ENCODE measurements at places on chromosomes 6 and 20. TPM values are rescaled to one million over a fixed set of nuclear protein-coding genes. Genes with fewer than 3 reads are reported as not detected.

Gene PRICKLE4
- total RNA-seq: 0.67 TPM

DNA sequence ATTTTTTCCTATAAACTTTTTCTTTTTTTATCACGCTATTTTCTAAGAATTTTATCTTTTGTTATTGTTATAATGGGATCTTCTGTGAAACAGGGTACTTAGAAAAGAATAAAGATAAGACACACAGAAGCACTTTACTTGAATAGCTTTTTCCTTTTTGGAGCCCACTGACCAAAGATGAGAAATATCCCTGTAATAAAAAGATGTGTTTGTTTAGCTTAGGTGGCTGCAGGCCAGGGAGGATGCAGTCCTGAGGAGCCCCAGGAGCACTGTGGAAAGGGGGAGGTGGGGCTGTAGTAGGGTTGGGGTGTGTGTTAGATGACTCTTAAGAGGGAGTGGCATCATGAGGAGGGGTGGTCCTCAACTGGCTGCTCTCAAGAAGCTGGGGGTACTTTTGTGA is 128.6 kb downstream of the ARID1B start:
- H3K36me3 ChIP-seq: 0 out of 2 replicates have a peak, but pooled peaks cover 2% of the 10 kb centered on the region
- no peak overlapping the region for H3K4me3 ChIP-seq
- H3K27ac ChIP-seq: no peak overlapping the region
- DNase-seq: no peak
- no peaks in the 10 kb centered on the region for H3K4me1 ChIP-seq

DNA sequence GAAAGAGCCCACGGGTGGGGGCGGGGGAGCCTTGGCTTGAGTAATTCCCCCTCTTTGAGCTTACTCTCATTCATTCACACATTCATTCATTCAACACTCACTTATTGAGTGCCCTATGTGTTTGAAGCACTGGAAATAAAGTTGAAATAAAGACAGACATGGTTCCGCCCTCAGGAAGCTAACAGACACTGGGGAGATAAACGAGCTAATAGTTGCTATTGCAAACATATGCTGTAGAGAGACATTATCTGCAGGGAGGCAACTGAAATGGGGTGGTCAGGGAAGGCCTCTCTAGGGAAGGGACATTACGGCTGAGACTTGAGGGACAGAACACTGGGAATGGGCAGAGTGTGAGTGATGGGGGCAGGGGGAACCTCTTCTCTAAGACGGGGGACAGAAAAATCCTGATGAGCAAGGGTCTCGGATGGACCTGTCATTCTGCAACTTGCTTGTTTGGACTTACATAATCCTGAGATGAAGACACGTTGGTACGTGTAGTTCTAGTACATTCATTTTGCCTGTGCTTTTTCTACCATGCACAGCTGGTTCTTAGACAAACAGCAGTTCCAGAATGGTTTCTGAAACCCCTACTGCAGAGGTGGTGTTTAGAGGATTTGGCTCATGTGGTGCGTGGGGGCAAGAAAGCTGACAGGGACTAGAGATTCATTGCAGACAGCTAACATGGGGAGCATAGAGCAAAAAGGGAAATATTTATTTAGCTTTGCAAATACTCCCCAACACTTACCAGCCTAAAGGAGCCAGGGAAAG is 71.1 kb upstream of the BLCAP start:
- H3K27me3 ChIP-seq: no peaks in the 10 kb centered on the region
- no peaks in the 10 kb centered on the region for H3K36me3 ChIP-seq
- no peak for DNase-seq
- H3K4me3 ChIP-seq: peak overlapping the region; percentile 60
- H3K4me1 ChIP-seq: peaks cover 10% of the 10 kb centered on the region

GRCh38 chr6:163679012-163679660 is 264.6 kb downstream of the QKI start:
- H3K27me3 ChIP-seq: no peaks in the 10 kb centered on the region
- H3K4me1 ChIP-seq: no peaks in the 10 kb centered on the region
- H3K4me3 ChIP-seq: no peak overlapping the region
- DNase-seq: no peak
- no peak overlapping the region for H3K27ac ChIP-seq

DNA sequence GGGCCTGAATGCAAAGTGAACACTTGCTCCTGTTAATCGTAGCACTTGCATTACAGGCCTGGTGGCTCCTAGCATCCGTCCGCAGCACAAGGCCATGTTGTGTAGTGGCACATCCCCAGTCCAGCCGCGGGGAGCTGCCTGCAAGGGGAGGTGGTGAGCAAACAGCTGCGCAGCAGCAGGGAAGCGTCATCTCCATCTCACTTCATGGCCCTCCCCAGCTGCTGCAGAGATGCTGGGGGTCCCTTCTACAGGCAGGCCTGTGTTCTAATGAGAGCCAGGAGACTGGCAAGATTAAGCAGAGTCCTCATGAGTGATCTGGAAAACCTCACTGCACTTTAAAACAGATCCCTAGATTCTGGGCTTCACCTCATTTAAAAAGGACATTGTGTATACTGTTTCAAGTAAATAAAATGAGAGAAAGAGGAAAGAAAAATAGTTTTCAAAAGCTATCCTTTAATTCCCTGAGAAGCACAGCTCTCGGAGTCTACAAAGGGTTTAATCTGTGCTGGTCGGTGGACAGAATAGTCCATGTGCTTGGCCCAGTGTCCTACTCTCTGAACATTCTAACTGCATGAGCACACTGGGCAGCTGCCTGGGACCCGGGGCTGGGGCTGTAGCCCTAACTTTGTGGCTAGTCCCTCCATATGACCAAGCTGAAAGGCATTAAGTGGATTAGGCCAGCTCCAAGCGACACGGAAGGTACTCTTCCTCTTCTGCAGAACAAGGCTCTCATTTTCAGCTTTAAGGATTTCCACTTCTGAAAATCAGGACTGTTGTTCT is 125.8 kb downstream of the LY86 start:
- H3K4me1 ChIP-seq: peaks cover 3% of the 10 kb centered on the region
- no peaks in the 10 kb centered on the region for H3K27me3 ChIP-seq
- no peak overlapping the region for H3K27ac ChIP-seq
- no peak for DNase-seq
- H3K36me3 ChIP-seq: no peaks in the 10 kb centered on the region

Gene DEFB115
- total RNA-seq: not detected

Measured in H1 (cell line).